GM10248 (cell line): ENCODE measurements at places on chromosomes 5 and 9.

DNA sequence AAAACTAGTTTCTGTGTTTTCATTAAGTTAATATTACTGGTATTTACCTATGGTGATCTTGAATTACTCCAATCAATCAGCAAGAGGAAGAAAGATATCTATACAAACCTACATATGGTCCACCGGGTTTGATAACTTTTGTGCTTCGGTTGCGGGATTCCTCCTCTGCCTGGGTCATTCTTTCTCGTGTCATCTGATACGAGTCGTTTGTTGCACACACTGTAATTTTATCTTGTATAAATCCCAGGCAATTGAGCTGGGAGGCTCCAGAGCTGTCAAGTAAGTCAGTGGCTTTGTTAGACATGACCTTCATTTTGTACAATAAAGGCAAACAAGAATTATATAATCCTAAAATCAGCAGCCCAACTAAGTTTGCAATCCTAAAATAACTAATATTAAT is 48.0 kb downstream of the ELL2 start:
- no peak for DNase-seq

GRCh38 chr5:142971303-142972013 is 201.3 kb downstream of the ARHGAP26 start:
- DNase-seq, result no peak

DNA sequence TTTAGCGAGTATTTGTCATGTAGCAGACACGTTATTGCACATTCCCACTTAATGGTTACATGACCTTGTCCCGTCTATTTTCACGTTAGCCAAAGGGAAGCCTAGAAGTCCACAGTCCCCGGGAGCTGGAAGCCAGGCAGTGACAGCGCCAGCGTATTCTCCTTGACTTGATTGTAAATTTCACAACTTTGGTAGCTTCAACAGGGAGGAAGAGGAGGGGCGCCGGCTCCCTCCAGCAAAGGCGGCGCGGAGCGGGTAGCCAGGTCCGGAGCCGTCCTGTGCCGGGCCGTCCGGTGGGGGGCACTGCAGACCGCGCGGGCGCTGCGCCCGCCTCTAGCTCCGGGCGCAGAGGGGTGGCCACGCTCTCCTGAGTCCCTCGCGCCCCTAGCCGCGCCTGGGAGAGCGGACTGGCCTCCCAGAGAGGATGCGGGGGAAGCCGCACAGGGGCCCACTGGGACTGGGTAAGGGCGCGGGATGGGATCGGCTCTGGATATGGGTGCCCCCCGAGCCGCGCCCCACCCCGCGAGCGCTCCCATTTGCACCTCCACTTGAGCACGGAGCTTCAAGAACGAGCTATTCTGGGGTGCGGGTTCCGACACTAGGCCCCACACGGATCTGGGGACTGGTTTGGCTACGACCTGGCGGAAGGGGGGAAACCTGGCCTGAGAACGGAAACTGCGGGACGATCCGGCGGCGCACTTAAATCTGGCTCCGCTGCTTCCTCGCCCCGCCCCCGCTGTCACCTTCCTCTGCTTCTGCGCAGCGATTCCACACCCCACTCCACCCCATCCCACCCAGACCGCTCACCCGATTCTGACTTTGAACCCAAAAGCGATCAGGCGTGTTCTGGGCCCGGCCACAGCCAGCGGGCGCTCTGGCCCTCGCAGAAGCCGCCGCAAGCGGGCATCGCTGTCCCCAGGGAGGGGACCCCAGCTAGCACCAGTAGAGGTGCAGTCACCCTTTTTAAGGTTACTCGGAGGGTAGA is 23.8 kb downstream of the KLF4 start:
- DNase-seq, result peak; percentile 70

- no peak for DNase-seq
These were observed 39.8 kb upstream of the FBXL17 start for GRCh38 chr5:108421713-108422112.

DNA sequence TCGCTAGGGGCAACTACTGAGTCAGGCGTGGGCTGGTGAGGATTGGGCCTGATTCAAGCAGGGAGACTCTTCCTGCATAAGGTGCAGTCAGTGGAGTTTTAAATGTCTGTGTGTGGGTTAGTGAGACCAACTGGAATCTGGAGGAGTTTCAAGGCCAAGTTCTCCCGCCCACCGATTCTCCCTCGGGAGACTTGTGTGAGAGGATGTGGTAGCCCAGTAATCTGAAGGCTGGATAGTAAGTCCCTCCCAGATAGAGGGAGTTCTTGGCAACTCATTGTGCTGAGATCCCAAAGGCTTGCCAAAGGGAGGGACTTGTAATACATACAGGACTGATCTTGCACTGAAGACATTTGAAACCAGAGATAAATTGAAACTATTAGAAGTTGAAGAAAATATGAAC is 51.8 kb downstream of the WDR36 start:
- DNase-seq, result no peak

- DNase-seq, result no peak
These were observed 63.9 kb downstream of the KLHL3 start for GRCh38 chr5:137672001-137672400.

- no peak for DNase-seq
These were observed 1163.8 kb downstream of the TAF11L14 start for GRCh38 chr5:18798058-18798457.

DNA sequence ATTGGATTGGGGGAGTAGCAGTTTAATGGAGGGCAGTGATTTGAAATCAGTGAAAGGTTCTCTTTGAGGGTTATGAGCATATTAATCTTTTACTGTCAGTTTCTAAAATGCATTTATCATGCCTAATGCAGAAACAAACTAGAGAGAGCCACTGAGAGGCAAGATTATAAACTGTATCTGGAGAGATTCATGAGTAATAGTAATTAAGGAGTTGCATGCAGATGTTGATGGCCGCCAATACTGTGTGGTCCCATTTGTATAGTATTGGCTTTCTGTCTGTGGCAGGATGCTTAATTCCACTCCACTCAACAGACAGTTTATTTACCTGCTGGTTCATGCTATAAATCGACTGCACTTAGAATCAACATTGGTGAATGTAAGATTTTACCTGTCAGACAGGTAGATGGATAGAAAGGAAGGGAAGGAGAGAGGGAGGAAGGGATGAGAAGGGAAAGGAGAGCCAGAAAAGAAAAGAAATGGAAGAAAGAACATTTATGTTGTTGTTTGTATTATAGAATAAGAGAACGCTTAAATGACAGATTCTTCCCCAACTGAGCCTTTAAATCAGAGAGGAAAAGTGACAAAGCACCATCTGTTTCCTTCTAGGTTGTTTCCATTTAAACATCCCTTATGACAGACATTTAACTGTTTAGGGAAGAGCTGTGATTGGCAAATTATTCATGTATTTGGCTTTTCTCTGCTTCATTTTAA is 146.5 kb downstream of the PAM start:
- DNase-seq, result no peak

DNA sequence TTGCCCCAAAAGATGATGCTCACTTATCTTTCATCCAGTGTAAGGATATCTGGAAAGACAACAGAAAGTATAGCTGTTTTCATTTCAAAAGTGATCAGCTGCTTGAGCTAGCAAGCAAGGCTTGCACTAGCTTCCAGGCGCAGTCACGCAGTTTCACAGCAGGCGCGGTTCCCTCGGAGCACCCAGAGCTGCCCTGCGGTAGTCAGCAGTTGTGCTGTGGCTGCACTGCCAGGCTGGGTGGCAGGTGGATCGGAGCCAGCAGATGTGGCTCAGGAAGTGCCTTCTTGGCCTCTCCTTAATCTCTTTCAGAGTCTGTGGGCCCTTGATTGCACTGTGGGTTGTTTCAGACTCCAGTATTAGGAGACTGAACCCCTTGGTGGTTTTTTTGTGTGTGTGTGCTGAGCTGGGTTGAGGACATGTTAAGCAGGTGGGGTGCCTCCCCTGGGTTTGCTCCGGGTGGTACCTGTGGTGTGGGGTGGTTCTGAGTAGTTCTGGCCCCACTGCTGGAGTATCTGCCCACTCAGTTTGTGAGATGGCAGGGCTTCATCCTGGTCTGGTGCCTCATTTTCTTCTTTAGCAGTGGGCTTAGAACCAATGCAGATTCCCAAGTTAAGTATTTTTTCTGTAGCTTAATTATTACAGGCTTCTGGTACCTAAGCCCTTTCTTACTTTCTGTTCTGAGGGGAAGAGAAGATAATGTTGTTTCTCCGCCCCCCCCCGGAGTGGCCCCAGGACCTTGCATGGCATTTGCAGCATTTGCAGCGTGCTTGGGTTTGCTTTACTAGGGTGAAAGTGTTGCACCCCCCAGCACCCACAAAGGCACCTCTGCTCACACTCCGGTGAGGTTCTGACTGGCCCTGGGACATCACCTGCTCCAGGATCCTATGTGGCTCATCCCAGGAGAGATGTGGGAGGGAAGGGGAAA is 16.4 kb downstream of the TENT4A start:
- no peak for DNase-seq

DNA sequence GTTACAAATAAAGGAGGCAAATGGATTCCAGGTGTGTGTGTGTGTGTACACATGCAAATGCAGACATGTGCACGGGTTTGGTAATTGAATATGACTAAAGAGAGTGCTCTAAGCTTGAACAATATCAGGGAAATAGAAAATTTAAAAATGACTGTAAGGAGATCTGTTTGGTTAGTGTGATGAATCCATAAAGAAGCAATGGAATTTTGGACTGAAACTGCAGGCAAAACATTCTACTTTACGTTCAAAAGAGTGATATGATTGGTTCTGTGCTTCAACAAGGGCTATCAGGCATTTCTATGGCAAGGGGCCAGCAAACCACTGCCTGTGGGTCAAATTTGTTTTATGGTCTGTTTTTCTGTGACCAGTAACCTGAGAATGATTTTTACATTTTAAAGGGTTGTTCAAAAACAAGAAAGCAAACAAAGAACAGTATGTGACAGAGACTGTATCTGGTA is 332.8 kb upstream of the KLF9 start:
- DNase-seq, result no peak

DNA sequence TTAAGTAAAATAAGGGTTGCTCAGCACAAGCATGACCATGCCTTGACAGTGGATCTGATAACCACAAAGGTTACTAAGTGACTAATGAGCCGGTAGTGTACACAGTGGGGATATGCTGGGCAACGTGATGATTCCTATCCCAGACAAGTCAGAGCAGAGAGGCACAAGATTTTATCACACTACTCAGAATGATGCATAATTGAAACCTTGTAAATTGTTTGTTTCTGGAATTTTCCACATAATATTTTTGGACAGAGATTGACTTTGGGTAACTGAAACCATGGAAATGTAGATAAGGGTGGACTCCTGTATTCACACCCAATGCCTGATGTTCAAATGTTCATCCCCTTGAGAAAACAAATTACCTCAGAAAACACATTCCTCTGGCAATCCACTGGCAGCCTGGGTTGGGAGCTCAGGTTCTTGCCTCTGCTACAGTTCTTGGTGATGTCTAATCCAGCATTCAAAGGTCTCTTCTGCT is 16.2 kb upstream of the ERAP1 start:
- DNase-seq, result no peak

DNA sequence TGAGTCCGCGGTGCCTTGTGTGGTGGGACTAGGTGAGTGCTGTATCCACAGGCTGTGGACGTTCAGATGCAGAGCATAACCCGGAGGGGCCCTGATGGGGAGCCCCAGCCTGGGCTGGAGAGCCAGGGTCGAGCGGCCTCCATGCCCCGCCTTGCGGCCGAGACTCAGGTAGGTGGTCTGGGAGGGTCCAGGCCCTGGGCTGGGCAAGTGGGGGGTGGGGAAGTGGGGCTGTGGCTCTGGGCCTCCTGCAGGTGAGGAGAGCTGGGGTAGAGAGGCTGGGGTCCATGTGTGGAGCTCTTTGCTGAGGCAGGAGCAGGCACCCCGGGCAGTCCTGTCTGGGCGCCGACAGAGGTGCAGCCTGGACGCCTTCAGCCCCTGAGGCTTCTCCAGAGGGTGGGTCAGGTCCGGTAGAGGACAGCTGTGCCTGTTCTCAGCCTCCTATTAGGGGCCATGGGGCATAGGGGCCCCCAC is 241.1 kb downstream of the CACNA1B start:
- DNase-seq, result no peak

- no peak for DNase-seq
These were observed 5.6 kb upstream of the LRRC70 start for GRCh38 chr5:62572918-62573514.

DNA sequence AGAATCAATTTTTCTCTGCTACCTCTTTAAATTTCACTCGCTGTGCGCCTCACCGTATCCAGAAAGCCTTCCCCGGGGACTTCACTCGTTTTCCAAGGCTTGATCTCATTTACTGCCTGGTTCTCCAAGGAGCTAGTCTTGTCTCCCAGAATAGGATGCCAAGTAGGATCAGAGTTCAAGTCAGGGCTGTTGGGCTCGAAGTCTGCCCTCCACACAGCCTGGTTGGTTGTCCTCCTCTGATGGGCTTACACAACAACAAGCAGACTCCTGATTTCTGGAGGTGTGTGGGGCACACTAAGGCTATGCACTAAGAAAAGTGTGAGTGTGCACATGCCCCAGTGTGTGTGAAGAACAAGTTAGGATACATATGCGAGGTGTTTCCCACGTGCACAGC is 14.0 kb upstream of the TNIP1 start:
- no peak for DNase-seq

GRCh38 chr5:140176031-140176387 is 1.0 kb downstream of the CYSTM1 start:
- DNase-seq, result no peak

DNA sequence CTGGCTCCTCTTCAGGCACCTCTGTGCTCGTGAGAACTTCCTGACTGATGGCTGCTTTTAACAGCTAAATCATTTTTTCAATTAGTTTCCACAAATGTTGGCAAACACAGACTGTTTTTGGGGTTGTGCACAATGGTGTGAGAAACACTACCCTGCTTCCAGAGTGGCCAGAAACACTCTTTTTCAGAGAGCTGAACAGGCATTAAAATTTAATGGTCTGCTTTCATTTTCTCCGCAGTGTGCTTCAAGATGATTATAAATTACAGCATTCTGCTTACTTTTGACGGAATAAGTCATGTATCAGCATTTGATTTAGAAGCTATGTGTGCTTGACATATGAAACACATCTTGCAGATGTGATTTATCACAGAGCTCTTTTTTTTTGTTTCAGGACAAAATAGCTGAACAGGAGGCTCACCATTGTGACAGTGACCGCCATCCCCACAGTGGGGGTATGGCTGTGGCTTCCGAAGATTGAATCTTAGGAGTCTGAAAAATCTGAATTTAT is 454.5 kb upstream of the ZNF608 start:
- DNase-seq, result no peak

GRCh38 chr5:171837522-171837921 is 51.9 kb downstream of the SMIM23 start:
- no peak for DNase-seq

- no peak for DNase-seq
These were observed 72.3 kb downstream of the C9orf153 start for GRCh38 chr9:86187121-86187520.

- DNase-seq, result no peak
These were observed 48.6 kb downstream of the INIP start for GRCh38 chr9:112669326-112669725.
